ENCODE measurements at places on chromosomes 3 and 15.
A peak's percentile ranks its signal among the peaks of the same experiment; 100 is the strongest.

DNA sequence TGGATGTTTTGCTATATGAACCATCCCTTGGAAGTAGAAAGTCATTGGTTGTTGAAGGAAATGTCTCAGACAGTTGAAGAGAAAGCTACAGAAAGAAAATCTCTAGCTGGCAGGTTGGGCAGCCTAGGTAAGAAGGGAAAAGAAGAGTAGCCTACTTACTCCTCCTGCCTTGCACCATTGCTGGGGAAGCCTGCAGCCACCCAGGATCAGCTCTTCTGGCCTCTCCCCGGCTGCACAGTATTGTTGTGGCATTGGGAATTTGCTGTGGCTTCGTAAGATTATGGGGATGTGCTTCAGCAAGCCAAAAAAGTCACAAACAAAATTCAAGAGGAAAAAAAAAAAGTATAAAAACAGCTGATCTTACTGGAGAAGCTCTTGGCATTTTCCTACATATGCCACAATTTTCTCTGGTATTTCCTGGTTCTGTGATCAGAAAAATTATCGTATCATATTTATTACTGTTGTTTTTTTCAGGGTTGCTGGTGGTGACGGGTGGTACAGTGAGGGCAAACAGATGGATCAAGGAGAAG, 154.2 kb downstream of the TIGIT start:
- DNase-seq, result peak; percentile 21

DNA sequence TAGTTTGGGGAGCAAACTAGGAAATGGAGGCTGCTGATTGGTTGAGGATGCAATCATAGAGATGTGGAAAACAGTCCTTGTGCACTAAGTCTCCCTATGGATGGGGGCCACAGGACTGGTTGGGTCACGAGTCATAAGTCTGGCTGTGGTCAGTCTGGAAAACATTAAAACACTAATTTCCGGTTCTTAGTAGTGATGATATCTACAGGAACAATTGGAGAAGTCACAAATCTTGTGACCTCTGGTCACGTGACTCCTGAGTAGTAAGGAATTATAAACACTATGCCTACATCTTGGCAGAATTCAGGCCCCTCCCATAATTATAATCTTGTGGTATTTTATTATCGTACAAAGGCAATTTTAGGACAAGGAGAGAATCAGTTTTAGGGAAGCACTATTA, 317.3 kb upstream of the ARPP21 start:
- DNase-seq, result no peak

GRCh38 chr3:112642912-112643506, 2.1 kb upstream of the CCDC80 start:
- peak; percentile 53 for DNase-seq

DNA sequence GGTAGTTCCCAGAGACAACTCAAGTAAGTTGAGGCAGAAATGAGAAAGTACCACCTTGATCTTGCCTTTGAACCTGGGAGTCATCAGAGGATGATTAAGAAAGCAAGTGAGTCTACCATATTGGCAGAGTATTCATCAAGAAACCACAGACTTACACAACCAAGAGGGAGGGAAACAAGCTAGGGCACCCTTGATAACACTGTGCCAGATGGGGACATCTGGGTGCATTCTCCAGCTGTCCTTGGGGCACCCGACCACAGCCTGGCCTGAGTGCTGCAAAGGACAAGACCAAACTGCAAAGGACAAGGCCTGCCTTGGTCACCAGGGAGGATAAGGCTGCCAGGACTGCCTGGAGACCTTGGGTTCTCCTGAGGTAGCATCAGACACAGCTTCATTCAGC, 553.6 kb downstream of the EPHB1 start:
- DNase-seq, result no peak

DNA sequence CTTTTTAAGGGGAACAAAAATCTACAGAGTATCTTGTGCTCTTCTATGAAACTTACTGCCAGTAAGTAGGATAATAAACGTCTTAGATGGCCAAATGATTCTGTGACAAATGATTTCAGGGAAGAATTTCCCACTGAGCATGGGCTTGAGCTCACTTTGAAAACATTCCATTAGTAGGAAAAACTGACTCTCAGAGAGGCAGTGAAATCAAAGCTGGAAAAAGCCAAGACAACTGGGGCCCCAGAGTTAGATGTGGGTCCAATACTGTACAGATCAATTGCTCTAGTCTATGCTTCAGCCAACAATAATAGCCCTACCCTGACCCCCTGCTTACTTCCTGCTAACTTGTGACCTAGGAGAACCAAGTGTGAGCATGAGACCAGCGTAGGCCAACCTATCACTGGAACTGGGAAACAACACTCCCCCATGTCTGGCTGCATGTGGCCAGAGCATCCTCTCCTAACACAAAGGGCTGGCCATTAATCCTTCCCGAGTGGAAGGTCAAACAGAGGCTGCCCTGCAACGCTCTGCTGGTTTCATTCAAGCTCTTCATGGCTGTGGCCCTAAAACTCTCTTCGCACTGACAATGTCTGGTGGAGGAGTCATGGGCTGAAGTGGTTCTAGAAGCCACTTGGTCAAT, 68.8 kb downstream of the FOXB1 start:
- DNase-seq, result no peak

GRCh38 chr15:89361451-89362202, 27.0 kb upstream of the POLG start:
- DNase-seq, result no peak

DNA sequence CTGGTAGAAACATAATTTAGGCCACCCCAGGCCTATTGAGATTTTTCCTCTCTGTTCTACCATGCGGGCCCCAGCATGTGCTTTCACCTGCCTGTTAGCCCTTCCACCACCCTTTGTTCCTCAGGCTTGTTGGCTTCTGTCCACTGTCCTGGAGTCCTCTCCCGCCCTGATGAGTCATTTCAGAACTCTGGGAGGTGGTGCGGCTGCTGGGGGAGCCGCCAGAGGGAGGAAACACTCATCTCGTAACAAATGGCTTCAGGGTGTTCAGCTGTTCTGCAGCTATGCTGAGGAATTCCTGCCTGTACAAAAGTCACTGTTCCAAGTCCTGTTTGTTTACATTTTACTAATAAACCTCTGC, 36.3 kb downstream of the LRTM1 start:
- peak; percentile 45 for DNase-seq

DNA sequence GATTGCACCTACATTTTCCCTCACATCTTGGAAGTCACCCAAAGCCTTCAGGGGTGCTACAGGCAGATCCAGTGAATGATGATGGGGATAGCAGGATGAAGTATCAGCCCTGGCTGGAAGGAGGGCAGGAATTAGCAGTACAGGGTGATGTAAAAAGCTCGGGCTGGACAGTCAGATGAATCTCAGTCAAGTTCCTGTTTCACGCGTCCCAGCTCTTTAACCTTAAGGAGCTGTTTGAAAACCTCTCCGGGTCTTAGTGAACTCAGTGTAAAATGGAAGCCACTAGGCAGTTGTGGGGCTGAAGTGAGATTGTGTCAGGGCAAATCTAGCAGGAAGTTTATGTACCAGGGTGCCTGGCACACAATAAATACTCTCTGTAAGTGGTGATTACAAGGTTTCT, 166.4 kb upstream of the PROK2 start:
- DNase-seq, result no peak

DNA sequence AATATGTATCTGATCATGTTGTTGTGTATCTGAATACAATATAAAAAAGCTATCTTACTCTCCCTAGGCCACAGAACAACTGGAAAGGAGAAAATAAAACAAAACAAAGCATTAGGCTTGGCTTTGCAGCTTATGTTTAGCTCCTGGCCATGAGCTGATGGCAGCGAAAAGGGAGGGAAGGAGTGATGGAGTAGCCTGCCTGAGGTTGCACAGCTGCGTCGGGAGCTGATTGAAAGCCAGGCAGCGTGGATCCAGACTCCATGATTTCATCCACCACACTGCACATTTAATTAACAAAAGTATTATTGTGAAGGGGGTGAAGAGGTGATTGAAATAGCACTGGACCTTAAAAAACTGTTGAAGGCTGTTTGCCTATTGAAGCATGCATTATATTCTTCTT, 212.2 kb downstream of the GABRG3 start:
- no peak for DNase-seq

All from hippocampal formation (tissue), 2 donors.